ENCODE measurements at places on chromosomes 5 and 9.

DNA sequence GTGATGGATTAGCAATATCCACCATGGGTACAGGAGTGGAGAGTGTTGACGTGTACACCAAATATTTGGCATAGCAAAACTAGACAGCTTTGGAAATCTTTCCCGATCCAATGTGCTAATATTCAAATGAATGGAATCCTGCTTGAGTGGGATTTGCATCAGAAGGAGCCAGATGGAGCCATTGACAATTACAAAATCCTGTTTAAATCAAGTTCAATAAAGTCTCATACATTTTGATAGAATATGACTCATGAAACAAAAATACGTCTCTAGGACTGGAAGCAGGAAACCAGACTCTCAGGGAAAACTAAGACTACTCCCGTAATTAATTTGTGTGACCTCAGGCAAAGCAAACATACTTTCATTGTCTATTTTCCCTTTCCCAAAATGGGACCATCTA, 13.0 kb downstream of the TNC start:
- no peak for DNase-seq

DNA sequence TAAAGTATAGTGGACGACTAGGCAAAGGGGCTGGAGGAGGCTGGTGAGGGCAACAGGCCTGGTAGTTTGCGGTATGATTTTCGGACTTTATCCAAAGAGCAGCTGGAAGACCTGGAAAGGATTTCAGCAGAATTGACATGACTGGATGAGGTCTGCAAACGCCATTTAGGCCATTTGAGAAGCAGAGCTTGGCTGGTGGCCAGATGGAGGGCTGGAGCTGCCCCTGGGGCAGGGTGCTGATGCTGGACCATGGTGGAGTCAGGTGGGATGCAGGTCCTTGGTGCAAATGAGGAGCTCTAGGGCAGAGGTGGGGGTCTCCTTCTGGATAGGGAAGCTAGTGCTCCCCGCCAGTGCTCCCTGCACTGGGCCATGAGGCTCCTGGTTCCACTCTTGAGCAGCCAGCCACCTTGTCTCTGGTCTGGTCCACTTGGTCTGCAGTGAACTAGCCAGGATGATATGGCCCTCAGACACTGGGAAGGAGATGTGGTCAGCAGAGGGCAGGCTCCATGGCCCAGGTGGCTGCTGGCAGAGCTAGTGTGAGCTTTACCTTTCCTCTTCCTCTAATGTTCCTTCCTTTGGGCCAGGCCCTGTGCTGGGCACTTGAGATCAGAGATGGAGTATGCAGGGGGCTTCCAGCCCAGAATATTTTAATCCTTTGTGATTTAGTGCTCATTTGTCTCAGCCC, 31.4 kb downstream of the COL27A1 start:
- DNase-seq: no peak

- DNase-seq: no peak
Observed at GRCh38 chr5:9869616-9870288, 239.6 kb upstream of the TAS2R1 start.

DNA sequence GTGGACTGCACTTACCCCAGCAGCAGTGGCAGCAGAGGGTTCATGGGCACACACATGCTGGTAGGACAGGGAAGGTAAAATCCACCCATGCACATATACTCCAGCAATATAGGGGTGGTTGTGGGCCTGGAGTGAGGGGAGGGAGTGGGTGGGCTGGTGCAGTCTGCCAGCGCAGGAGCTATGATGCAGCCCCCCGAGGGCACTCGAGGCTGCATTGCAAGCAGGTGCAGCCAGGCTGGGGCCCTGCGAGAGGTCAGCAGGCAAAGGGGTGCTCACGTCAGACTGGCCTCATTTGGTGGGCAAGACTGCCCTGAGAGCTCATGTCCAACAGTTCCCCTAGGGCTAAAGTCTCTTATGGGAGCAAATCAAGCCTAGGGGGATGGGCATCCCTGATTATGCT, 32.4 kb upstream of the PCDHA1 start:
- DNase-seq: no peak

- no peak for DNase-seq
Observed at GRCh38 chr5:166365164-166365563, 1926.3 kb upstream of the WWC1 start.

GRCh38 chr9:72788966-72789735, 163.7 kb downstream of the ALDH1A1 start:
- no peak for DNase-seq

DNA sequence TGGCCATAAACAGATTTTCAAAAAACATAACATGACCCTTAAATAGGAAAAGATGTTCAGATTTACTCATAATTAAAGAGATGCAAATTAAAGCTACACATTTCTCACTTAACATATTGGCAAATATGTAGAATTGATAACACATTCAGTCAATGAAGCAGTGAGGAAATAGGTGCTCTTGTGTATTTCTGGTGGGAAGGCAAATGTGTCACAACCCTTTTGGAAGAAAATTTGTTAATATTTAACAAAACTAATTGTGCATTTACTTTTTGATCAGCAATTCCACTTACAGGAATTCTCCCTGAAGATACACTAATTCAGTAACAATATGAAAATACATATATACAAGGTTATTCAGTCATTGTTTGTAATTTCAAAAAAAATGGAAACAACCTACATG, 68.1 kb downstream of the FBXW11 start:
- no peak for DNase-seq

- DNase-seq: no peak
Observed at GRCh38 chr5:60843386-60843935, 608 bp downstream of the ELOVL7 start.

GRCh38 chr5:131262953-131263541, 806 bp upstream of the CDC42SE2 start:
- DNase-seq: no peak

DNA sequence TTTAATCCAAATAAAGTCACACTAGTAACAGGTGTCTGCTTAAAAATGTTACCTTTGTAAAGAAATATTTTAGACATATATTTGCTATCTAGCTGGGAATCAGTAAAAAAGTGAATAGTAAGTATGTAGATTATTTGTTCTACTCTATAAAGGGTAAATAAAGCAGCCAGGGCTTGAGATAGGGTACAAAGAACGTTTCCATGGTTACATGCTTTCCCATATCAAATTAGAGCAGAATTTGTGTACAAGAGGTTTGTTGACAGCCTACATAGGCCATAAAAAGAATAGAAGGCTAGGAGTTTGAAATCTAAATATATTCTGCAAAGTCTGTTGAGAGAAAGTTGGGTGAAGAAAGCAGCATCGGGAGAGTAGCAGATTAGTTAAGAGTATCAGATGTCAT, 160.9 kb upstream of the POU5F2 start:
- no peak for DNase-seq

GRCh38 chr9:118640836-118641560, 728.2 kb downstream of the BRINP1 start:
- no peak for DNase-seq

DNA sequence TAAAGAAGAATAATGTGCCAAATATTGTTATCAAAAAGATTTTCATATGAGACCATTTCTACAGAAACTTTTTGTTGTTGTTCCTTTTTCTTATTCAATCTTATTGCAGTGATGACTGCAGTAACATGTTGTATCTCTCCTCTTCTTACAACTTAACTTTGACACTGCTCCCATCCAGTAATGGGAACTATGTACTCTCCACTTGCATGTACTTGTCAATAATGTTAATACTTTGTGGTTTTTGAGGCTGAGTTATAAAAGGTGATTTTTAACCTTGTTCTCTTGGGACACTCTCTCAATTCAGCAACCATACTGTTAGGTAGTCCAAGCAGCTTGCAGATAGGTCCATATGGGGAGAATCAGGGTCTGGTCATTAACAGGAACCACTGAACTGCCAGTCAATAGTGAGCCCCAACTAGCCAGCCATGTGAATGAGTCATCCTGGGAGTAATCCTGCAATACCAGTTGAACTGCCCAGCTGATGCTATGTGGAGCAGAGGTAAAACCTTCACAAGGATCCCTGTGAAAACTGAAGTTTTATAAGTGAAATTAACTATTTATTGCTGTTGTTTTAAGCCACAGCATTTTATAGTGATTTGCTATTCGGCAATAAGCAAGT, 199.6 kb upstream of the DAB2 start:
- no peak for DNase-seq

All from activated T-helper 1 cell treated with anti-CD3 and anti-CD28 coated beads, Interleukin-2, amount 50 U/mL, for 16 hours (primary cell).